Activated CD4-positive, alpha-beta T cell treated with anti-CD3 and anti-CD28 coated beads for 36 hours (primary cell): ENCODE measurements at places on chromosomes 1 and 21.

DNA sequence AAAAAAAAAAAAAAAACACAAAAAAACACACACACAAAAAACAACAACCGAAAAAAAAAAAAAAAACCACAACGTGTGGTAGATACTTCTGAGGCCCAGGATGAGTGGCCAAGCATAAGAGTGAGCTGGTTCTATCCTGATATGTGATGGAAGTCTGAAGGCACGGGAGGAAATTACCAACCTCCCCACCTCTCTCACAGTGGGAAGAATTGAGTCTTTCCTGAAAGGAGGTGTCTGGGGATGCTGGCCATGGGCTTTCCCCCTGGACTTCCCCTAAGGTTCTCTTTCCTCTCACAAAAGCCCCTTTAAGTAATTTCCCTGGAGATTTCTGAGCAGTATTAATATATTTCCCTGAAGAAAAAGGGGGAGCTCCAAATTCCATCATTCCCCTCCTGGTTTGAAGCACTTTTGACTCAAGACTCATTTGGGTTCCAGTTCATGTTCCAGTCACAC, 5.2 kb downstream of the TMCC2 start:
- DNase-seq, result peak; percentile 33

- DNase-seq, result no peak
Observed at GRCh38 chr1:112074711-112075110, 85.2 kb upstream of the KCND3 start.

- DNase-seq, result no peak
Observed at GRCh38 chr21:41975391-41976272, 21.8 kb upstream of the C2CD2 start.

GRCh38 chr1:210922666-210923065, 211.3 kb downstream of the KCNH1 start:
- no peak for DNase-seq

- no peak for DNase-seq
Observed at GRCh38 chr1:216926720-216927510, 203.7 kb upstream of the ESRRG start.

DNA sequence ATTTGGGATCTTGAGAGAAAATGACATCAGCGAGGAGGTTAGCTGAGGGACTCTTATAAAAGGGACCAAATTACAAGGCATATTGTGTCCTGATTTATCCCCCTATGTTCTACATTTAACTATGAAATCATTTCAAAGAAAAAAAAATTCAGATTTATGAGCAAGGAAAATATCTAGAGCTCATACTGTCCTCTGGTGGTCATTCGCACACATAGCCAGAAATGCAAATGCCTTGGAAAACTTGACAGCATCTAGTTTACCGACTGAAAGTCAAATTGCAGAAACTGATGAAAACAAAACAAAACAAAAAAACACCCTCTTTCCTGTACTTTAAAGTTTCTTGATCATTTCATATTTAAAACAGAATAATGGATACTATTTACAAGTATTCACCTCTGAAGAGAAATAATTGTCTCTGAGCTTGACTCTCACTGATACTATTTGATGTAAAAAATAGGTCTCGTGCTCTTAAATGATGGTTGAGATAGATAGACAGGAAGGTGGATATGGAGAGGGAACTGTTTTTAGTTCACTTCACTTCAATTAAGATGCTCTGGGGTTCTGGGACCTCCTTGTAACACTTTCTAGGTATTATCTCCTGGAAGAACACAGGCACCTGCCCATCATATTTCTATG, 253.8 kb downstream of the PCP4 start:
- DNase-seq, result no peak

GRCh38 chr1:179228783-179229213, 679 bp downstream of the ABL2 start:
- peak; percentile 66 for DNase-seq

GRCh38 chr1:246588159-246588721, 22.0 kb downstream of the CNST start:
- DNase-seq, result no peak

- no peak for DNase-seq
Observed at GRCh38 chr21:39900491-39900890, 33.3 kb downstream of the PCP4 start.

GRCh38 chr21:45470773-45471524, 66.0 kb downstream of the COL18A1 start:
- no peak for DNase-seq

GRCh38 chr1:201144701-201145100, 9.6 kb downstream of the TMEM9 start:
- DNase-seq, result no peak

DNA sequence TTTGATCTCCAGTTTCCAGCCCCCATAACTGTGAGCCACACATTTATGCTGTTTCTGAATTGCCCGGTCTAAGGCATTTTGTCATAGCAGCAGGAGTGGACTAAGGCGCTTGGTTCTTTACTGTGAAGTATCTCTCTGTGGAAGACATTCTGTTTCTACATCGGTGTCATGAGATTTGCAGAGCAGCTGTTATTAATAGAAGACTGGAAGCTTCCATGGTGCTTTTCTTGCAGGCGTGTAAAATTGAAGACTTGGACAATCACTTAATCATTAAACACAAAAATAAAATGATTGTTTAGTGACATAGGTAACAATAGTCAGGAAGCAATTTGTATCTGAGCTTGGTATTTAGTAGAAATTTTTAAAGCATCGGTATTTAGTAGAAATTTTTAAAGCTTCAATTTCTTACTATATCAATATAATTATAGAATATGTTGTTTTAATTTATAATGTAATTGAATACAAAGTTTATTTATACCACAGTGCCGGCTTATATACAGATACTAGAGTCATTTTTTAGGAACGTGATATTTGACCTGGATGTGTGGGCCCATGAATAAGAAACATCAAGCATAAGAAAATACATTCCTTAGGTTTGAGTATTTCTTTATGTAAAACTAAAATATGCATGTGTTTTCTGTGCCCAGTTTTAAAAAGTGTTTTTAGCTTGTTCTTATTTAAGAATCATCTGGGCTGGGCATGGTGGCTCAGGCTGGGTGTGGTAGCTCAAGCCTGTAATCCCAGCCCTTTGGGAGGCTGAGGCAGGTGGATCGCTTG, 60.6 kb upstream of the COL6A1 start:
- no peak for DNase-seq

GRCh38 chr1:67133177-67133576, 1.6 kb downstream of the C1orf141 start:
- DNase-seq, result no peak

- DNase-seq, result no peak
Observed at GRCh38 chr1:2267051-2267830, 39.1 kb downstream of the SKI start.

DNA sequence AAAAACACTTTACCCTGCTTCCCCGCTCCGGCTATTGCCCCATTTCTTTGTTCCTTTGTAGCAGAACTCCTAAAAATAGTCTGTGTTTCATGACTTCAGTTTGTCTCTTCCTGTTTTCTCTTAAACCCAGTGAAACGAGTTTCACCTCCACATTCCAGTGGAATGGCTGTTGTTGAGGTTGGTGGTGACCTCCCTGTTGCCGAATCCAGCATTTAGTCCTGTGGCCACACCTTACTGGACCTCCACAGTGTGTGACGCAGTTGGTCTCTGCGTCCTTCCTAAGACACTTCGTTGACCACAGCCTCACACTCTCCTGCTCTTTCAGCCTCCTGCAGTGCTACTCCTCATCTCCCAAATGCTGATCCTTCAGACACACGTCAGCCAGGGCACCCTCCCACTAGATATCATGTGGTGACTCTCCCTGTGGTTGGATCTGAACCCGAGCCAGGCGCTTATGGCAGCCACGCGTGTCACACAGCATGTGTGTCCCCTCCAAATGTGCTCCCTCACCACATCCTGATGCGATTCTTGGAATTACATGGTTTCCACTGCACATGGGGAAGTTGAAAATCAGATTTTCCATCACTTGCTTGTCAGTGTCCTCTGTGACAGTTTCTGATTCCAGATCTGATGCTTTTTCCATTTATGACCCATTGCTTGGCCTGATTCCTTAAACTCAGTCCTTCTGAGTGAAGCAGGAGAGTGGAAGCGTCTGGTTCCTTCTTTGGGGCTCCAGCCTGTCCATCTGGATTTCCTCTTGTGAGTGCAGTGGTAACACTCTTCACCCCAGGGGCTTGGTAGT, 99.1 kb upstream of the ARTN start:
- peak; percentile 52 for DNase-seq

DNA sequence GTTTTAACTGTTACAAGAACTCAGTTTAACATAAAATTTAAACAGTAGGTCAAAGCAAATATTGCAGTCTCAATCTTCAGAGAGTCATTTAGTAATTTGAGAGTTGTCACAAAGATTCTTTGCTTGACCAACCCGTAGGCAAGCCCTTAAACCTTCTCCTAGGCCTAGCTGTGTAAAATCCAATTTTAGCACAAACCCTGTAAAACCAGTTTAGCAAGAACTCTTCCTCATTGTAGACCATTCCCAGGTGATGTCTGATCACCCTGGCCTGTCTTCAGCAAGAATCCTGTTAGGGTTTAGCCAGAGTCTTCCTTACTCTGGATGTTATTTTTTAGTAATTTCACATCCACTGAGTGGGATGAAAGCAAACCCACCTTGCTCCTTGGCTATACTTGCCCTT, 30.1 kb downstream of the LRIG2 start:
- DNase-seq, result no peak

DNA sequence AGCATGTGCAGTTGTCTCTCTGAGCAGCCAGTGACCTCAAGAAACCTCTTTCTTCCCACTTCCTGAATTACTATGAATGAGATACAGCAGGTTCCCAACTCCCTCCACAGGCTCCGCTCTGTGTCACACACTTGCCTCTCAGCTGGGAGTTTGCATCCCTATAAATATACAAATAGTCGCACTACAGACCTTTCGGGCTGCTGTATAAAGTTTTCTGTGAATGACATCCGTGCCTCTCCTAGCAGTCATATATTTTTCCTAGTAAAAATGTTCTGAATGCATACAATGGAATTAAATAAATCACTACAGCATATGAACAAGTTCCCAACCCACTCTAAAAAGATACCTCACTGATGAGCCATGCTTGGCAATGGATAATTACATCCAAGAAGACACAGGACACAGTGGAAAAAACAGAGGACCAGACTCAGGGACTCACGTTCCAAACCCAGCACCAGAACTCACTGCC, 66.8 kb downstream of the CAPZB start:
- no peak for DNase-seq

GRCh38 chr1:150405660-150406059, 41.7 kb downstream of the RPRD2 start:
- DNase-seq, result no peak

GRCh38 chr1:70293186-70293843, 61.2 kb downstream of the ANKRD13C start:
- no peak for DNase-seq

- no peak for DNase-seq
Observed at GRCh38 chr1:238135708-238136664, 245.3 kb upstream of the ZP4 start.

GRCh38 chr1:231983588-231984193, 357.1 kb downstream of the DISC1 start:
- DNase-seq, result no peak

- DNase-seq, result no peak
Observed at GRCh38 chr1:51966559-51966958, 23.9 kb downstream of the RAB3B start.

DNA sequence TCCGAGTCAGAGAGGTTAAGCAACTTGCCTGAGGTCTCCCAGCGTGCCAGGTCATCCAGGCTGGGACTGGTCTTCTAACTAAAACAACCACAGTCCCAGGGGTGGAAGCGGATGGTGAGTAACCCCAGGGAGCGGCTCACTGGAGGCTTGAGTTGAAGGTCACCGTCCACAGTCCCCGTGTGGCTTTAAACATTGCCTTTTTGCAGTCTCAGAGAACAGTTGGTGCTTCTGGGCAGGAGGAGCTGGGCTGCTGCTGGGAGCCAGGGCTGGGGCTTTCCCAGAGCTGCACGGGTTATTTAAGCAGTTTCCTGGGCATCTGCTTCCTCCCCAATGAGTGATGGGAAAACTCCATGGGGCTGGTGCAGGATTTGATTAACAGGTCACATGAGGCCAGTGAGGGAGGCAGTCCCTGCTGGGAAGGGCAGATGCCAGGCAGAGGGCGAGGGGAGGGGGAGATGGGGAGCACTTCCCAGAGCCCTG, 12.3 kb downstream of the ARHGEF10L start:
- no peak for DNase-seq

DNA sequence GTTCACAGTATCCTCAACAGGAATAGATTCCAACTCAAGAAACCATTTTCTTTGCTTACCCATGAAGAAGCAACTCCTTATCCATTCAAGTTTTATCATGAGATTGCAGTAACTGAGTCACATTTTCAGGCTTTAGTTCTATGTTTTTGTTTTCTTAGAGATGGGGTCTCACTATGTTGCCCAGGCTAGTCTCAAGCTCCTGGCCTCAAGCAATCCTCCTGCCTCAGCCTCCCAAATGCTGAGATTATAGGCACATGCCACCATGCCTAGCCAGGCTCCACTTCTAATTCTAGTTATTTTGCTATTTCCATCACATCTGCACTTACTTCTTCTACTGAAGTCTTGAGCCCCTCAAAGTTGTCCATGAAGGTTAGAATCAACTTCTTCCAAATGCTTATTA, 143.3 kb upstream of the HP1BP3 start:
- no peak for DNase-seq

DNA sequence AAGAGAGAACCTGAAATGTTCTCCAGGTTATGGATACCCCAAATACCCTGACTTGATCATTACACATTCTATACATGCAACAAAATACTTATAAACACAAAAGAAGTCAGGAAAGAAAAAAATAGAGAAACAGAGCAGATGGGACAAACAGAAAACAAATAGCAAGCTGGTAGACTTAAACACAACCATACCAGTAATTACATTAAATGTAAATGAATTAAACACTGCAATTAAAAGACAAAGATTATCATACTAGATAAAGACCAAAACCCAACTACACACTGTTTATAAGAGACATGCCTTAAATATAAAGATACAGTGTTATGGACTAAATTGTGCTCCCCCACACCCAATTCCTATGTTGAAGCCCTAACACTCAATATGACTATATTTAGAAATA, 117.2 kb downstream of the ACBD6 start:
- DNase-seq, result no peak
